Activated T-cell treated with anti-CD3 and anti-CD28 coated beads, Interleukin-2, amount 50 U/mL, for 72 hours (primary cell): ENCODE measurements at places on chromosomes 6 and 20. TPM values are rescaled to one million over a fixed set of nuclear protein-coding genes. Genes with fewer than 3 reads are reported as not detected.

GRCh38 chr6:10395171-10395703 lies 19.6 kb downstream of the TFAP2A start:
- peaks cover 11% of the 10 kb centered on the region for H3K36me3 ChIP-seq
- no peaks in the 10 kb centered on the region for H3K4me1 ChIP-seq
- no peak overlapping the region for H3K27ac ChIP-seq
- DNase-seq, result no peak
- no peak overlapping the region for H3K4me3 ChIP-seq
- H3K27me3 ChIP-seq, result peaks cover 100% of the 10 kb centered on the region

UBD gene
- 1.3 TPM for total RNA-seq

DNA sequence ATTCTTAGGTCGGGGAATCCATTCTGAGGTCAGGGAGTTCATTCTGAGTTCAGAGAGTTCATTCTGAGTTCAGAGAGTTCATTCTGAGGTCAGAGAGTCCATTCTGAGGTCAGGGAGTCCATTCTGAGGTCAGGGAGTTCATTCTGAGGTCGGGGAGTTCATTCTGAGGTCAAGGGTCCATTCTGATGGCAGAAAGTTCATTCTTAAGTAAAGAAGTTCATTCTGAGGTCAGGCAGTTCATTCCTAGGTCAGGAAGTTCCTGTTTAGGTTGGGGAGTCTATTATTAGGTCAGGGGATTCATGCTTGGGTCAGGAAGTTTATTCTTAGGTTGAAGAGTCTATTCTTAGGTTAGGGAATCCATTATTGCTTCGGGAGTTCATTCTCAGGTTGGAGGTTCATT lies 16.5 kb upstream of the NXT1 start:
- H3K36me3 ChIP-seq, result peaks cover 3% of the 10 kb centered on the region
- no peaks in the 10 kb centered on the region for H3K4me1 ChIP-seq

- H3K4me1 ChIP-seq, result peaks cover 45% of the 10 kb centered on the region
- peaks cover 2% of the 10 kb centered on the region for H3K36me3 ChIP-seq
- H3K27me3 ChIP-seq, result no peaks in the 10 kb centered on the region
- H3K27ac ChIP-seq, result peak overlapping the region; percentile 89
- H3K4me3 ChIP-seq, result peak overlapping the region; percentile 97
Observed at GRCh38 chr6:159969204-159969912, 476 bp downstream of the IGF2R start.

- DNase-seq, result no peak
- H3K27me3 ChIP-seq, result peaks cover 6% of the 10 kb centered on the region
- no peaks in the 10 kb centered on the region for H3K4me1 ChIP-seq
- no peaks in the 10 kb centered on the region for H3K36me3 ChIP-seq
- no peak overlapping the region for H3K27ac ChIP-seq
Observed at GRCh38 chr6:43869079-43869710, 99.2 kb downstream of the VEGFA start.

EFCAB8 gene
- 2.7 TPM for total RNA-seq
